ENCODE measurements at places on chromosomes 3 and 15. TPM values are rescaled to one million over a fixed set of nuclear protein-coding genes. Genes with fewer than 3 reads are reported as not detected.

GRCh38 chr3:122505676-122506075 is 9.1 kb downstream of the KPNA1 start:
- DNase-seq: no peak
- no peaks in the 10 kb centered on the region for H3K36me3 ChIP-seq
- no peak overlapping the region for H3K27ac ChIP-seq
- H3K4me1 ChIP-seq: peaks cover 11% of the 10 kb centered on the region
- no peaks in the 10 kb centered on the region for H3K27me3 ChIP-seq
- no peak overlapping the region for H3K4me3 ChIP-seq

DNA sequence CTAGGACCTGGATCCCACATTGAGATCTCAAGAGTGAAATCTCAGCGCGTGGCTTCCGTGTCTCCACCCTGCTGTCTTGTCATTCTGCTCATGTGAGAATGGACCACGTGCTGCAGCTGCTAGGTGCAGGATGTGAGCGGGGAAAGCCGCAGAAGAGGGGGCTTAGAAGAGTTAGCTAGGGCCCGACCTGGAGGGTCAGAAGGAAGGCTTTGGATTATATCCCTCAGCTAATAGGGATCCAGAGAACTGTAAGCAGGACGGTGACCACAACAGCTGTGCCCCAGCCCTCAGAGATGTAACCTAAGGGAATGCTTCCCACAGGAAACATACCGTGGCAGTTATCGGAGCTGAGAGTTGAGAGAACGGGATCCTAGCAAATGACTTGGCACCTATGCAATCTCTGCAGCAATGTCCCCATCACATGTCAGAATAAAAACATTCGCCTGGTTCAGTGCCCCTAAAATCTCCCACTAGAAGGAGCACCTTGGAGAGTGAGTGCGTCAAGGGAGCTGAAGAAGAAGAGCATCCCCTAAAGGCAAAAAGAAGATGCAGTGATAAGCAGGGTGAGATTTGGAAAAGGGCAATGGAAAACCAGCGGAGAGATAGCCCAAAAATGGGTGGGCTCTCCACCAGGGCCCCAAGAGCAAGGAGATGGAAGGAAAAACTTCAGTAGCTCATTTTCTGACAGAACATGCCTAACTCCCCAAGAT is 76.9 kb upstream of the ST8SIA2 start:
- no peak overlapping the region for H3K27ac ChIP-seq
- DNase-seq: no peak
- no peak overlapping the region for H3K4me3 ChIP-seq
- no peaks in the 10 kb centered on the region for H3K27me3 ChIP-seq
- no peaks in the 10 kb centered on the region for H3K4me1 ChIP-seq

GRCh38 chr15:94855018-94855408 is 623.7 kb downstream of the MCTP2 start:
- H3K36me3 ChIP-seq: no peaks in the 10 kb centered on the region
- no peak overlapping the region for H3K27ac ChIP-seq
- no peak overlapping the region for H3K4me3 ChIP-seq
- no peaks in the 10 kb centered on the region for H3K4me1 ChIP-seq
- no peaks in the 10 kb centered on the region for H3K27me3 ChIP-seq

GRCh38 chr15:48887144-48887543 is 9.2 kb downstream of the EID1 start:
- H3K27me3 ChIP-seq: no peaks in the 10 kb centered on the region
- no peaks in the 10 kb centered on the region for H3K36me3 ChIP-seq
- DNase-seq: no peak
- no peak overlapping the region for H3K27ac ChIP-seq
- no peaks in the 10 kb centered on the region for H3K4me1 ChIP-seq
- H3K4me3 ChIP-seq: no peak overlapping the region

GRCh38 chr3:194095464-194095863 is 40.5 kb upstream of the HES1 start:
- no peak overlapping the region for H3K4me3 ChIP-seq
- H3K36me3 ChIP-seq: no peaks in the 10 kb centered on the region
- H3K27ac ChIP-seq: no peak overlapping the region
- peak; percentile 76 for DNase-seq
- H3K4me1 ChIP-seq: peaks cover 5% of the 10 kb centered on the region
- H3K27me3 ChIP-seq: no peaks in the 10 kb centered on the region

DNA sequence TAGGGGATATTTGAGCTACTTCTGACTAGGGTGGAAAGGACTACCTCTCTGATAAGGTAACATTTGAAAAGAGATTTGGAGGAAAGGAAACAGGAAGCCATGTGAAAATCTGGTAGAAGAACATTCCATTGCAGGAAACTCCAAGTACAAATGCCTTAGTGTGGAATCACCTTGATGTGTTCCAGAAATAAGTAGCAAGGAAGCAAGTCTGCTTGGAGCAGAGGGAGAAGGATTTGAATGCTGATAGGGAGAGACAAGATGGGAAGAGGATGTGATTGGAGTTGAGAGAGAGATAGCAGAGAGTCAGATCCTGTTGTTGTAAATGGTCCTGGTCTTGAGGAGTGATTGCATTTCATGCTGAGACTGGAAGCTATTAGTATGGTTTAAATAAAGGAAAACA is 335.1 kb upstream of the DCBLD2 start:
- no peak for DNase-seq
- no peaks in the 10 kb centered on the region for H3K27me3 ChIP-seq
- H3K27ac ChIP-seq: no peak overlapping the region
- H3K4me3 ChIP-seq: no peak overlapping the region

GRCh38 chr3:141389703-141390102 is 21.4 kb downstream of the ZBTB38 start:
- no peak overlapping the region for H3K4me3 ChIP-seq
- DNase-seq: no peak
- peaks cover 5% of the 10 kb centered on the region for H3K4me1 ChIP-seq
- no peaks in the 10 kb centered on the region for H3K36me3 ChIP-seq
- H3K27me3 ChIP-seq: no peaks in the 10 kb centered on the region

DNA sequence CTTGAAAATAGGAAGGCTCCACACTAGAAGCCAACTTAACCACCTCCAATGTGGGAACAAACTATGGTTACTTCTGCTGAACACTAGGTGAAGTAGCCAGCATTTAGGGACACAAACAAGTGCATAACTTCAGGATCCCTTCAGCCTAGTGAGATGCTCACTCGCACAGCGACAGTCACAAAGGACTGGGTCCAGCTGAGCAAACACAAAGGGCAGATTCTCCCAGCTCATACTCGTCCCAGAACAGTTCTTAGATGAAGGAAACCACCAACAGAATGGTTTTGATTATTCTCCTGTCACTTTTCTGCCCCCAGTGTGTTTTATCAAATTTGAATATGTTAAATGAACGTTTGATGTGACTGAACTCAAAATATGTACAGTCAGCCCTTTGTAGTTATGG is 201.6 kb downstream of the KCNAB1 start:
- no peak overlapping the region for H3K27ac ChIP-seq
- H3K4me3 ChIP-seq: no peak overlapping the region
- no peak for DNase-seq
- no peaks in the 10 kb centered on the region for H3K4me1 ChIP-seq
- no peaks in the 10 kb centered on the region for H3K27me3 ChIP-seq
- no peaks in the 10 kb centered on the region for H3K36me3 ChIP-seq

DNA sequence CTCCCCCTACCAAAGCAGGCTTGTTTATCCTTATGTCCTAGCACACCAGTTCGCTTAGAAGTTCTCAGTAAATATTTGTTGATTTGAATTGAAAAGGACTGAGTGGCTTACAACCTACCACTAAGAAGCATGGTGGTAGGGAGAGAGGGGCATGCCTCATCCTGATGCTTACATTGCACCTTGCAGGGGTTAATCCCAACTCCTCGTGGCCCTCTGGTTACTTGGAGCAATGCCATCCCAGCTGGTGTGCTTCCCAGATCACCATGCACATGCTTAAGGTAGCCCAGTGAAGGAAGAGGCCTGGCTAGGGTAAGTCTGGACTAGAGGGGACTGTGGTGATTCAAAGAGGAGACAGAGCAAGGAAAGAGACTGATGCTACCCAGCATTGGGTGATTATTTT is 253.3 kb downstream of the CLSTN2 start:
- peaks cover 11% of the 10 kb centered on the region for H3K4me1 ChIP-seq
- no peak overlapping the region for H3K4me3 ChIP-seq
- H3K27me3 ChIP-seq: no peaks in the 10 kb centered on the region
- no peaks in the 10 kb centered on the region for H3K36me3 ChIP-seq
- no peak for DNase-seq

DNA sequence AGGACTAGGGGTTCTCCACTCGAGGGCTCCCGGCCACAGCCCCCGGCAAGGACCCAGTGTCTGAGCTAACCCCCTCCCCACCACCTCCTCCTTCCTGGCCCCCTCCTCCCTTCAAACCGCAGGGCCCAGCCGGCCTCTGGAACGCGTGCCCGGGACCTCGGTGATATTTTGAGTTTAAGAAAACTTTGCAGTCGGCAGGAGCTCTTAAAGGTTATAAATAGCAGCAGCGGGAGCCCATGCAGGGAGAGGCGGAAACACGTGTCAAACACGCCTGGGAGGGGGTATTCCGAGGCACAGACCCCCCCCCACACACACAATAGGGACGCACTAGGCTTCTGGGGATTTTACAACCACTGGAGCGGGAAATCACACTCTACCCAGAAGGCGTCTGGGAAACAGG is 3.1 kb upstream of the PTH1R start:
- no peaks in the 10 kb centered on the region for H3K36me3 ChIP-seq
- H3K4me1 ChIP-seq: peaks cover 23% of the 10 kb centered on the region
- H3K27ac ChIP-seq: peak overlapping the region; percentile 42
- DNase-seq: no peak
- no peaks in the 10 kb centered on the region for H3K27me3 ChIP-seq

Gene SPSB4
- 1.2 TPM for total RNA-seq

Gene DYNLT2B
- 2.6 TPM for total RNA-seq

Gene LOXL1
- 11.1 TPM for total RNA-seq

Gene ARHGAP11A
- 4.0 TPM for total RNA-seq

Gene GPX1
- 415 TPM for total RNA-seq

Gene PIERCE2
- total RNA-seq: 2.3 TPM
